ENCODE measurements at places on chromosomes 2 and 18.

DNA sequence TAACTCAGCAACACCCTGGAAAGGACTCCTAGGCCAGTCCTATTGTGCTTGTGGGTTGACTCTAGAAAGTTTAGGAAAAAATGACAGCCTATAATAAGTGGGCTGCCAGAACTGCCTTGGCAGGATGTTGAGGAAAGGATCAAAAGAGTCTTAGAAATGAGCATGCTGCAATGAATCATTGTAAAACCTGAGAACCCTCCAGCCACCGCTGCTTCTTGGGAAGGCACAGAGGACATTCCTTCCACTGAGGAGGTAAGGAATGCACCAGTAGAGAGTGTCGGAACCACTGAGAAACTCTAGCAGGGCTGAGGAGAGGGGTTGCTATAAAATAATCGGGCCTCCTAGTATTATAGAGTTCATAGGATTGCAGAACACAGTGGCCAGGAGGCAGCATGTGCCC is 146.7 kb upstream of the SMIM21 start:
- DNase-seq = no peak

- DNase-seq = no peak
These were observed 242.6 kb upstream of the RBBP8 start for GRCh38 chr18:22690556-22690955.

- no peak for DNase-seq
These were observed 56.0 kb downstream of the SERPINB7 start for GRCh38 chr18:63831080-63831788.

DNA sequence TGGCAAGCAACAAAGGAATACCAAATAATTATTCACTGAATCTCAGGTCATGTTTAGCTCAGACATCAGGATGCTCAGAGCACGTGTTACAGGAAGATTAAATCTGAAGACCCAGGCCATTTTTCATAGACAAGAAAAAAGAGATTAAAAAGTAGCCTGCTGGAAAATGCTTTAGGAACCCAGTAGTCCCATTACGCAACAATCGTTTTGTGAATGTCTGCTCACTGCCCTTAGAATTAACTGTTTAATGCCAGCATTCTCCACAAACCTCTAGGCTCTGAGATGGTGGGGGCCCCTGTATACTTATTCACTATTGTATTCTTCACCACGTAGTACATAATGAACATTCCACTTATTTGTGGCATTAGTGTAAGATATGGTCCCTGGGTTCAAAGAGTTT is 154.6 kb upstream of the NYAP2 start:
- no peak for DNase-seq

DNA sequence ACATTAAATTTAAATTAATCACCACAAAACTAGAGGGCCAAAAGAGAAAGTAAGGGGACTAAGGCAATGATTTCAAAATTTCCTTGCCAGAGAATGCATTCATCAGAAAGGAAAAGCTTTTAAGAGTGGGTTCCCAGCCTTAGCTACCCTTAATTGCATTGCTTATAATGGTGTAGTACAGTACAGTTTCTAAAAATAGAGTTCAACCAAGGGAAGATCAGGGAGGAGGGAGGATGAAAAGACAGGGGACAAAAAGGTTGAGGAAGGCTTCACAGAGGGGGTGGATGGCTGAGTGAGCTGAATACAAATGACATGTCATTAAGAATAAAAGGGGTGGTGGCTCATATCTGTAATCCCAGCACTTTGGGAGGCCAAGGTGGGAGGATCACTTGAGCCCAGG is 119.9 kb downstream of the RBMS1 start:
- no peak for DNase-seq

DNA sequence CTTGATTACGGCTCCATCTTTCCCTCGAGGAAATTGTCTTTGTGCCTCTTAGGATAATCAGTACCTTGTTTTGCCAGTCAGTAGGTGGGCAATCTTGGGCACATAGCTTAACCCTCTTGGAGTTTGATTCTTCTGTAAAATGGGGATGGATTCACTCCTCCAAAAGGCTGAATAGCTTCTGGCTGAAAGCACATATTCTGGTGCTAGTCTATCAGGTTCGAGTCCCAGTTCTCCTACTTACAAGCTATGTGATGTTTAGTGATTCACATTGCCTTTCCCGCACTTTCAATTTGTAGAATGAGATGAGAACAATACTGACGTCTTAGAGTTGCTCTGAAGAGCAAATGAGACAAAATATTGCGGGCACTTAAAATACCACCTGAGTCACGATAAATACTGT is 43.9 kb downstream of the ATIC start:
- DNase-seq = no peak

GRCh38 chr2:11753886-11754699 is 7.7 kb downstream of the LPIN1 start:
- DNase-seq = peak; percentile 34

DNA sequence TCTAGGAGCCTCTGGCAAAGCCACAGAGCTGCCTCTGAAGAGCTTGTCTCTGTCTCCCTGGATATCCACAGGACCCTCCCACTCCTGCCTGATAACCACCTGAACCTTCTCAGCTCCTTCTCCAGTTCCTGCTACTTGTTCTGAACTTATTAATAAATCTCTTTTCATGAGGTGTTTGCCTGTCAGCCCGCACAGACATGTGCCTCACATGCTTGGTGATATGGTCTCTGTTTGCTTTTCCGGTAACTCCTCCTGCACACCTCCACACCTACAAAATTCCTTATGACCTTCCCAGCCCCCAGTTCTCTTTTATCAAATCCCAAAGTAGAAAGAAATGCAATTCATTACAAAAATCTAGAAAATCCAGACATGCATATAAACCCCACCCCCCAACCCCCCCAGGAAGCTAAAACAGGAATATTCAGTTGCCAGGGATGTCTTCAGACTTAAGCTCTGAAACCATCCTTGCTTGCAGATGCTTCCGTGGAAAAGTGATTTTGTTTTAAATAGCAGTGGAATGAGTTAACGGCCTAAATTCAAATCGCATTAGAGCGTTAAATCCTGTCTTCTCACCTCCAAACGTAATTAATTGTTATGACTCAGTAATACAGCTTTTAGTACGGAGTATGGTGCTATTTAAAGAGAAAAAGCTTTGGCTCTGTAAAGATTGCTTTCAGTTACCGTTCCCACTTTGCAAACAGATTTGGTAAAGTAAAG is 2.1 kb upstream of the PID1 start:
- DNase-seq = no peak

- DNase-seq = no peak
These were observed 4.2 kb downstream of the UXS1 start for GRCh38 chr2:106189764-106190468.

DNA sequence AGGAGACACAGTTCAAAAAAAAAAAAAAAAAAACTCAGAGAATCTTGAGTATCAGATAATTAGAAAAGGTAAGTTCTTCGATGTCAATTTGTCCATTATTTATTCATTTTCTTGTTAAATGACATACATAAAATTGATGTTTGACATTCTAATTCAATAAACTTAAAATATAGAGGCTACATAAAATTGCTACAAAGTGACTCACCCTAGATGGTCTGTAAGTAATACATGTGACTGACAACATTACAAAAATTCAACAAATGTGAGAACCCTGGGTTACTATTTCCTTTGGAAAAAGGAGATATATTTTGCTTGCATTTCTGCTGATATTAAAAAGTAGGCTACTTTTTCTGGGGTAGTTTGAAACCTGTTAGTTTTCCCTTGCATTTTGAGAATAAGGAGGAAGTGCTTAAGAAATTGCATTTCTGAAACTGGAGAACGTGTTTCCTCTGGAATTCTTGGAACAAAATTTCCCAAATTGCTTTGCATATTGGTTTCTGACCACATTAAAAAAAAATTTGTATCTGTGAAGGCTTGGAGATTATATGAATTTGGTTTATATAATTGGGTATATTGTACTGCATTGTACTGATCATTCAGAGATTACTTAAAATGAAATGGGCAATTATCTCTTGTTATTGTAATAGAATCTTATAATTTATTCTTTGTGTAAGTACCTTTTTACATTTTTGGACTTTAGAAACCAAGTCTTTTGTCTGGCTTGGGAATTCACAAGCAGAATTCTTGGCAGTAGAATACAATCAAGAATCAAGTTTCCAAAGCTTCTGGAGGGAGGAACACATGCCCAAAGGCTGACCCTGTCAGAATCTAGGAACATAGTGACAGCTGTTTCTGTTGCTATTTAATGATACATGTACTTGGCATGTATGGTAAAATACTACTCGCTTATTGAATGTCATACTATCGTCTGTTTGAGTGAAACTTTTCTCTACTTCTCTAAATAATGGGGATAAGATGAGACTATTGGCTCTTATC is 106.1 kb downstream of the DSEL start:
- DNase-seq = no peak

DNA sequence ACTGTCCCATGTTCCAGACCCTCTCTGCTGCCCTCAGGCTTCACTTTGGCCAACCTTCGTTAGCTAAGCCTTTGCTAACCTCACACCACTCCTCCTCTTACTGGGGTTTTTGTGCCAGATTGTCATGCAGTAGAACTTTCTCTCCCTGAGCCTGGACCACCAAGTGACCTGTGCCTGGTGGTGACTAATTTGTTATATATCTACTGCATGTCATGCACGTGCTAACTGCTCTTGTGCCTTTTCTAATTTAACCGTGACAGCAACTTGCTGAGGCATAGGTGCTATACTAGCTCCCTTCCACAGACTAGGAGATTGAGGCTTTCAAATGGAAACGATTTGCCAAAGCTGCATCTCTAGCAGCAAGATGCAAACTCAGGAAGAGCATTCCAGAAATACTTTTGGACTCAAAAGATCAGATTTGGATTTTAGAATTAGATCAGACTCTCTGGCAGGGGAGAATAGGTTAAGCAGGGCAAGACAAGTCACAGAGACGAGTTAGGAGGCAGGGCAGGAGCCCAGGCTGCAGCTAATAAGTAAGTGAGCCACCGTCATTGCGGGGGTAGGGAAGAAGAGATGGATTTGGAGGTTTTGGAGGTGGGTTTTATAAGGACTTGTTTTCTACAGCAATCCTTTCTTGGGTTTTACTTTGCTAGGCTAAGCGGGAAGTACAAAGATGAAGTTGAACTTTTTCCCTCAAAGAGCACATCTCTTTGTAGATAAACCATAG is 1.8 kb downstream of the PPP1R7 start:
- DNase-seq = no peak

DNA sequence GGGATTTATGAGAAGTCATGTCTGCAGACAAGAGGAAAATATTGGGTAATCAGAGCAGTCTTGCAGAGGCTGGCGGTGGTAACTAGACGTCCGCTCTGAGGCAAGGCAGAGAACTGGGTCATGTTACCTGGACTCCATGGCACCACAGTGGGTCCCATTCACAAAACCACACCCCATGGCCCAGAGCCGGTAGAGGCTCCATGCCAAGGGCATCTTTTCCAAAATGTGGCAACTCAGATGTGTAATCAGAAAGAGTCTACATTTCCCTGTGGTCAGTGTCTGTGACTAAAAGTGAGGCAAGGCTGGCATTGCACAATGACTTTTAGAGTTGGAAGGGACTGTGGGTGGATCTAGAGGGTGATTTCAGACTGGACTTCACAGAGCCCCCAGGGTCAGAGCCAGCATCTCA is 113.1 kb downstream of the MREG start:
- no peak for DNase-seq

- no peak for DNase-seq
These were observed 202.2 kb downstream of the RNF152 start for GRCh38 chr18:61690418-61691138.

DNA sequence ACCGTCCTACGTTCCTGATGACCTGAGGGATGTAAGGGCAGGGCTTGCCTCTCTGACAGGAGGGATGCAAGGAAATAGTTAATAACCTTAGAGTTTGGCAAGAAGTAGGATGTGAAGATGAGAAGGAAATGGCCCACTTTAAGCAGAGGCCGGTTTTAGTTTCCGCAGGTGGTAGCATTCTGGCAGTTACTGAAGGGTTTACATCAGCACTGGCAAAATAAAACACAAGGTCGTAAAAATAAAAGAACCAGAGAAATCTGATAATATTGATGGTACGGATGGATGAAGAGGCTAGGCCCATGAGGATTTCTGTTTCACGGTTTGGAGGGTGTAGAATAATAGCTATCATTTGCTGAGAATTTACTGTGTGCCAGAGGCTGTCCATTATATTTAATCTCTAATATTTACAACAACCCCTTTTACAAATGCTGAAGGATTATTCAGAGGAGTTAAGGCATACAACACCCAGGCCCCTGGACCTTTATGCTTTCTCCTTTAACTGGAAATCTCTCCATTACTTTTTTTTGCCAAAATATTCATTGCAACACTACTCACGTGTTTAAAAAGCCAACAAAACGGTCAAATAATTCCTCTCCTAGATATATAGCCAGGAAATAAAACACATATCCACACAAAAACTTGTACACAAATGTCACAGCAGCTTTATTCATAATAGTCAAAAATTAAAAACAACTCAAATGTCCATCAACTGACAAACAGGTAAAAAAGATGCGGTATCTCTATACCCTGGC is 28.5 kb downstream of the DAPL1 start:
- no peak for DNase-seq

DNA sequence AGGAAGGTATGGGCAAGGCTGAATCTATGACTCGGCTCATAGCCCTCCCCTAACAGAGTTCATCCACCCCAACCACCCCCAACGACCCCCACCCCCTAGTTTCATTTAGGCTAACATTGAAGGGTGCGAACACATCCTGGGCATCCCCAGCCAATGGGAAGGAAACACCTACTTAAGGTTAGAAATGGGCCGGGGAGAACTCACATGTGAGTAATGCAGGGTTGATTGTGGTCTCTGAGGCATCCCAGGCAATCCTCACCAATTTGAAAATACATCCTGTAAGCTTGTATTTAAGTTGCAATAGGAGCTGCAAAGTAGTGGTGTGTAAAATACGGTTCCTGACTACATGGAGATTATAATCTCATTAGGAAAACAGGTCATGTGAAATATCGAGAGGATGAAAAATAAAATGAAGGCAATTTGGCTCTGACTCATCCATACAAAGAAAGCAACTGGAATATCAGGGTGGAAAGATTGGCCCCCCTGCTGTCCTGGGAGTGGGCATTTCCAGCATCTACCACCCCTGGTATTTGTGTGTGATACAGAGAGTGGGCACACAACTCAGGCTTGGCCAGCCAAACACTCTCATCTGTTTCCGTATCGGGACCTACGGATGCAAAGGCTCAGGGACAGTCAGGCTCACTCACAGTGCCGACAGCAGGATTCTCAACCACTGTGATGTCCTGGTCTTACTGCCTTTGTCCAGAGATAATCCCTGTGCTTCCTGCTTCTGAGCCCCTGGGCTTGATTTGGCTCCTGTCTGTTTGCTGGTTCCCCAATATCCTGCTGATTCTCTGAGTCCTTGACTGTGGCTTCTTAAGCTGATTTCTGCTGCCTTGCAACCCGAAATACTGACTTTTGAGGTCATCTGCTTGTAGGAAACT is 90.0 kb upstream of the NCKAP5 start:
- DNase-seq = no peak

DNA sequence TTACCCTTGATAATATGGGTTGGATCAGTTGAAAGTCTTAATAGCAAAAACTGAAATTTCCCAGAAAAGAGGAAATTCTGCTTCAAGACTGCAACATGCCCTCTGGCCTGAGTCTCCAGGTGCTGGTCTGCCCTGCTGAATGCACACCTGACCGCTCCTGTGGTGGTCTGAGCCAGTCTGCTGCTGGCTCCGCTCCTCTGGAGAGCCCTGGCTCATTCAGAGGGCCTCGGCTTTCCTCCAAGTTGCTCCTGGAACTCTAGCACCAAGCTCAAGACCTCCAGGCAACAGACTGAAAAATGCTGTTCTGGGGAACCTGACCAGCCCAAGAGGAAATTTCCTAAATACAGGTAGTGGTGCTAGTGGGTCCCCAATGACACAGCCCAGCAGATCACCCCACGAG is 64.8 kb downstream of the DIPK1C start:
- no peak for DNase-seq
